Stimulated activated CD8-positive, alpha-beta memory T cell treated with anti-CD3 and anti-CD28 coated beads, Interleukin-7, amount 100 ng/mL, for 48 hours (primary cell): ENCODE measurements at places on chromosomes 13 and 19.
A peak's percentile ranks its signal among the peaks of the same experiment; 100 is the strongest.

GRCh38 chr19:18603255-18603957, 3.2 kb downstream of the CRLF1 start:
- no peak for DNase-seq

DNA sequence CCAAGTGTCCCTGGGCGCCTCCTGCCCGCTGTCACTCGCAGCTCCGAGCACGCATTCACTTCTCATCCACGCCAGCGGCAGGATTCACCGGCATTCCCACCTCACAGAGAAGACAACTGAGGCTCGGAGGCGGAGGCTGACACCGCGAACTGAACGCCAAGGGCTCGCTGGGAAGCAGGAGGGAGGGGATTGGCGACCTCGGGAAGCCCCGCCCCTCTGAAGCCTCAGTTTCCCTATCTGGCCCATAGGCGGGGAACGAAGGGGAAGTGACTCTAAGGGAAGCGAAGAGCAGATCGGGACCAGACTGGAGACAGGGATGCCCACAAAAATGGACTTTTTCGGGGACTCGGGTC, 256 bp downstream of the MICOS13 start:
- no peak for DNase-seq

DNA sequence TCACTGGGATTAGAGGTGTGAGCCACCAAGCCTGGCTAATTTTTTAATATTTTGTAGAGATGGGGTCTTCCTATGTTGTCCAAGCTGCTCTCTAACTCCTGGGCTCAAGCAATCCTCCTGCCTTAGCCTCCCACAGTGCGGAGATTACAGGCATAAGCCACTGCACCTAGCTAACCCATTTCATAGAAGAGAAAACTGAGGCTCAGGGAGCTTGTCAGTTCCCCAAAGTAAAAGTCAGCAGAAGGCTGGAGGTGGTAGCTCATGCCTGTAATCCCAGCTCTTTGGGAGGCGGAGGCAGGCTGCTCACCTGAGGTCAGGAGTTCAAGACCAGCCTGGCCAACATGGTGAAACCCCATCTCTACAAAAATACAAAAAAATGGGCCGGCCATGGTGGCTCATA, 8.8 kb upstream of the HOMER3 start:
- no peak for DNase-seq

- DNase-seq = no peak
Observed at GRCh38 chr13:107733276-107733675, 482.1 kb downstream of the LIG4 start.

DNA sequence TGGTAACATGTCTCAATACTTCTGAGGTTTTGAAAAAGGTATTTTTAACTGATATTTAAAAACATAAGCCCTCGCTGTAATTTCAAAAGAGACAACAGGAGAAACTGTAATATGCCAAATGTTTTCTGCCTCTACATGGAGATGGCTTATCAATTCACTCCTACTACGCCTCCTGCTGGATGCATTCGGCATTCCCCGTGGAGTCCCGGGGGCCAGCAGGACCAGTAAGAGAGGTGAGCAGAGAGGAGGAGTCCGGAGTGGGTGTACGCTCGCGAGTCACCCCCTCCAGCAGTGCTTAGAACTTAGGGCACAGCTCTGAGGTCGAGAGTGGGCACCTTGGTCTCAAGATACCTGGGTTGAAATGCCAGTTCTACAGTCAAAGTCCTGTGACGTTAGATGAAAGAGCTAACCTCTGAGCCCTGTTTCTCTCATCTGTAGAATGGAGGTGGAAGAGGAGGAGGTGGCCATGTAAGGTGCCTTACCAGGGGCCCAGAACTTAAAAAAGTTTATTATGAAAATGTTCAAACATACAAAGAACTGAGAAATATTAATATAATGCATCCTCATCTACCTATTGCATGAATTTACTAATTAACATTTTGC, 110.2 kb downstream of the STK24 start:
- DNase-seq = no peak

- no peak for DNase-seq
Observed at GRCh38 chr19:2254064-2254872, 1.9 kb downstream of the JSRP1 start.

- no peak for DNase-seq
Observed at GRCh38 chr13:51811046-51811445, 7.1 kb upstream of the DHRS12 start.

GRCh38 chr13:113671066-113672001, 4.3 kb downstream of the GRK1 start:
- DNase-seq = no peak

- DNase-seq = no peak
Observed at GRCh38 chr19:5935473-5936291, 21.6 kb downstream of the CAPS start.

- no peak for DNase-seq
Observed at GRCh38 chr19:17441241-17442021, 7.0 kb downstream of the TMEM221 start.

DNA sequence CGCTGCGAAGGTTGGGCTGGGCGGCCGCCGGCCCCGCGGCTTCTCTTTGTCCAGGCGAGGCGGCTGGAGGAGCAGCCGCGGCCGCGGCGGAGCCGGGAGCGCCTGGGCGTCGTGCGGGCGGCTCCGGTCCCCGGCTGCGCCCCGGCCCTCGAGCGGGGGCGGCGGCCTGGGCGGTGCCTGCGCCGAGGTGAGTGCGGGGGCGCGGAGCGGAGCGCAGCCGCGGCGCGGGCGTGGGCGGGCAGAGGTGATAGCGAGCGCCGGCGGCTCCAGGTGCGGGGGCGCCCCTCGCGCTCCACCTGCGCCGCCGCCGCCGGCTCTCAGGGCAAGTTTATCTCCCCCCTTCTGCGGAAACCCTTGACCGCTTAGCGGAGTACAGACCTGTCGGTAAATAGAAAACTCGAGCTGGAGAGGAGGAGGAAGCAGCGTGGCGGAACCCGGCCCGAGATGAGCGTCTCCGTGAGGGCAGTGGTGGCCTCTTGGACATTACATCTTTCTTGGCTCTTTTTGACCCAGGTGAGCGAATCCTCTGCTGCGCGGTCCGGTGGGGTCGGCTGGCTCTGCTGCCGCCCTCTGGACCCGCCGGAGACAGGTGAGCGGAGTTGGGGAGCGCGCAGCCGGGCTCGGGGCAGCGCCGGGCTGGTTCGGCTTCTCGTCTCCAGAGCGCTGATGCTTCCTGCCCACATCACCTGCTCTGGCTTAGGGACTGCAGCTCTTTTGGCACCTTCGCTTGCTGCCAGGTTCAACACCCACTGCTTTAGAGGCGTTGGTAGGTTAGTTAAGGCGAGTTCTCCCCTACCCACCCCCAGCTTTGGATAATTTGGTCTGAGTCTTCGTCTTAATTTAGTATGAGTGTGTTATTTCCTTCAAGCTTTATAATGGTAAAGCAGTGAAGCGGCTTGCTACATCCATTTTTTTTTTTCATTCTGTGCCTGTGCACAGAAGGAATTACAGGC, at the start of gene MTUS2:
Gene MTUS2, plus strand, starts transcription at position 241 of the 953 bp plus-strand sequence.
- no peak for DNase-seq

GRCh38 chr13:64849196-64849595, 2380.9 kb downstream of the PCDH9 start:
- DNase-seq = no peak

- DNase-seq = no peak
Observed at GRCh38 chr13:20939662-20940061, 37.1 kb upstream of the XPO4 start.

DNA sequence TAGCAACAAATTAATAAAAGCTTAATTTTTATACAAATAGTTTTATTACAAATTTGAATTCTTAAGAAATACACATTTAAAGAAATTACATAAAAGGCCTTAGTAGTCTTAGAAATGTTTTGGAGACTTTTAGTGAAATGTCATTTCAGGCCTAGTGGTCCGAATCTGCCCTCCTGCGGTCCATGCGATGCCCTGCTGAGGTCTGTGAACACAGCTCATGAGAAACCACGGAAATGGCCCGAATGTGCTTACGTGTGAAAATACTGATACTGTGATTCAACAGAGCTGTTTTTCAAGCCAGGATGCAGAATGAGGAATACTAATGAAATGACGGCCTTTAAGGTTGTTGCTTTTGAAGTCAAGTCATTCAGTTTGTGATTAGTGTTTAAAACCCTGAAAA, 157.9 kb downstream of the COL4A1 start:
- no peak for DNase-seq

GRCh38 chr19:50658441-50659317, 9.4 kb downstream of the C19orf81 start:
- DNase-seq = peak; percentile 59

DNA sequence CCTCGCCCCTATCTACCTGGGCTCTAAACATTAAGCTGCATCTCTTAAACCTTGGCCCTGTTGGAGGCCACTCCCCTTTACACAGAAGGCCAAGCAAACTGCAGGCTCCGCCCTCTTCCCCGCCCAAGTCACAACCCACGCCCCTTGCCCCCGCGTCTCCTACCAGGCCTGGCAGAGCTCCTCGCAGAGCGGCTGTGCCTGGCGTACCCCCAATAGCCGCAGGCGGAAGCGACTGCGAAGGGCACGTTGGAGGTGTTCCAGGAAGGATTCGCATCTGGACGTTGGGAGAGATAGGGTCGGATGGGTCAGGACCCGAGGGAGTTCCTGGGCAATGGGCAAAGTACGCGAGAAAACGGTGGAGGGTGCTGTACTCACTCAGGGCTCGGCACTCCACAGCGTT, 5.9 kb downstream of the RTBDN start:
- no peak for DNase-seq

- DNase-seq = no peak
Observed at GRCh38 chr19:30008169-30008568, 66.1 kb downstream of the URI1 start.

GRCh38 chr13:31035185-31035965, 102.9 kb downstream of the TEX26 start:
- no peak for DNase-seq

GRCh38 chr13:72834601-72835000, 52.7 kb downstream of the PIBF1 start:
- DNase-seq = no peak

DNA sequence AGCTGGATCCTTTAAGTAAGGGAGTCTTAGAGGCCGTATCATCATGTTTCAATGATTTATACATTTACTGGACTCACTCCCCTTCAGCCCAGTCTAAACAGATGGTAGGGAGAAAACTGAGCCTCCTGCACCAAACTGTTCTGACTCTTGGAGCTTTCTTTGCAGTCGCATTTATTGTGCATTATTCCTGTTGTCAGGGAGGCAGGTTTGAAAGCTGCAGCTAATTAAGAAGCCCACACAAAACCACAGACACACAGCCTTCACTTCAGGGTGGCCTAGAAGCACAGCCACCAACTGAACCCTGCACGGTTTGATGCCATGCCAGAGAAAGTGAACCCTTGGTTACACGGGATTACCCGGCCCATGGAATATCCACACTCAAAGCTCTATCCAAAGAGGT, 911.0 kb downstream of the UQCRFS1 start:
- no peak for DNase-seq

- DNase-seq = no peak
Observed at GRCh38 chr13:74073274-74073673, 60.9 kb downstream of the KLF12 start.

DNA sequence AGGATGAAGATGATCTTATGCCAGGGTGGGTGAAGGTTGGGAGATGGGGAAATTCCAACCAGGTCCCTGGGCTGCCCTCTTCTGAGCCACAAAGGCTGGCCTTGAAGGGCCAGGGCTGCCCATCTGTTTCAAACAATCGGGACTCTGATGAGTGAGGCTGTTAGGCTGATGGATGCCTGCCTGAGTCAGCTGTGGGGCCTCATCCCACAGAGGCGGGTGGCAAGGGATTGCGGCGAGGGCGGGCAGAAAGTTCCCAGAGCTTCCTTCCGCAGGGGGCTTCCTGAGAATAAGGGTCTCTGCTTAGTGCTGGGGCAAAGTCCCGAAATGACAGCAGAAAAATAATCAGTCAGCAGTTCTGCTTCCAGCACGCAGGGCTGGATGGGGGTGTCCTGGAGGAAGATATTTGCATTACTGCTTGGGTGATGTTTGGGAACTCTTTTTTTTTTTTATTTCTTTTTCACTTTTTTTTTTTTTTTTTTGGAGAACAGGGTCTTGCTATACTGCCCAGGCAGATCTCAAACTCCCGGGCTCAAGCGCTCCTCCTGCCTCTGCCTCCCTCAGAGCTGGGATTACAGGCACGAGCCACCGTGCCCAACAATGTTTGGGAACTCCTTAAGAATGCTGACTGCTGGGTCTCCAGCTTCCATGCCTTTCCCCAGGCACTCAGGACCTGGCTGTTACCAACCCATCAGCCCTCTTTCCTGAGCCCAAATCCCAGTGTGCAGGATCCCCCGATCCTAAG, 14.1 kb downstream of the SH3GL1 start:
- DNase-seq = no peak

- DNase-seq = no peak
Observed at GRCh38 chr19:6362027-6362350, 658 bp downstream of the CLPP start.

DNA sequence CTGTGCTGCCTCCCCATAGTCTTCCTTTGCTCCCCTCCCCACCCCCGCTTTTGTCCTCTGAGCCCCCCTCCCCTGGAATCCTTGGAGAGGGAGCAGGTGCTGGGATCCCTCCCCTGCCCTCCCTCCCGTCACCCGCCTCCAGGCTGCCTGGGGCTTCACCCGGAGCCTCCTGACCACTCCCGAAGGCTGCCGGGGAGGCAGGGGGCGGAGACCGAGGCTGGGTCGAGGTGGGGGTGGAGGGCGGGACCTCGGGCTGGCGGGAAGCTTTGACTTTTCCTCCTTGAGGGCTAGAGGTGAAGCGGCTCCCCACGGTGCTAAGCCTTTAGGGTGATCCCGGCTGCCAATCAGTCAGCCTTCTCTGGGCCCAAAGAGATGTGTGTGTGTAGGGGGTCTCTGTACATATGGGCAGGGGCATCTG, 1.5 kb downstream of the KMT5C start:
- DNase-seq = peak; percentile 71

DNA sequence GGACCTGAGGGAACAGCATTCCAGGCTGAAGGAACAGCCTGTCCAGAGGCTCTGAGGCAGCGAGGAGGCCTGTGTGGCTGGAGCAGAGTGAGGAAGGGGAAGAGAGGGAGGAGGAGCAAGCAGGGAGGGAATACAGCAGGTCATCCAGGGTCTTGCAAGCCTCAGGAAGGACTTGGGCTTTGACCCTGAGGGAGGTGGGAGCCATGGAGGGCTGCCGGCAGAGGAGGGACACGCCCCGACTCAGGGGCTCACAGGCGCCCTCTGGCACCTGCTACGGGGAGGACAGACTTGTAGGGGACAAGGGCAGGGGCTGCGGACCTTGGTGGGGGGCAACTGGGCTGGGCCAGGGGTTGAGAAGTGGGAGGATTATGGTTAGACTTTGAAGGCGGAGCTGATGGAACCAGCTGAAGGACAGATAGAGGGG, 4.7 kb downstream of the TINCR start:
- DNase-seq = no peak

DNA sequence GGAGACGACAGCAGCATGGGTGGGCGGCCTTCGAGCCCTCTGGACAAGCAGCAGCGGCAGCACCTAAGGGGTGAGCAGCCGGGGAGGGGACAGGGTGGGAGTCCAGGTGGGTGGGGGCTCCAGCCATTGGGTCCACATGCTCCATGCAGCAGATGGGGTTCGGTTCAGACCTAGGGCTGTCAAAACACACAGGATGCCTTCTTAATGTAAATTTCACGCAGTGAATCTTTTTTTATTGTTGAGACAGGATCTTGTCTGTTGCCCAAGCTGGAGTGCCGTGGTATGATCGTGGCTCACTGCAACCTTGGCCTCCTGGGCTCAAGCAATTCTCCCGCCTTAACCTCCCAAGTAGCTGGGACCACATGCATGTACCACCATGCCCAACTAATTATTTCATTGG, 15.9 kb downstream of the PGLS start:
- DNase-seq = no peak

- DNase-seq = no peak
Observed at GRCh38 chr19:49056101-49056901, 1.2 kb downstream of the CGB7 start.

GRCh38 chr19:15781661-15782060, 5.8 kb upstream of the OR10H5 start:
- no peak for DNase-seq

- no peak for DNase-seq
Observed at GRCh38 chr13:103157016-103157415, 90.8 kb upstream of the SLC10A2 start.
